Endodermal cell (in vitro differentiated cells): ENCODE measurements at places on chromosomes 1 and 21. TPM values are rescaled to one million over a fixed set of nuclear protein-coding genes. Genes with fewer than 3 reads are reported as not detected.

DNA sequence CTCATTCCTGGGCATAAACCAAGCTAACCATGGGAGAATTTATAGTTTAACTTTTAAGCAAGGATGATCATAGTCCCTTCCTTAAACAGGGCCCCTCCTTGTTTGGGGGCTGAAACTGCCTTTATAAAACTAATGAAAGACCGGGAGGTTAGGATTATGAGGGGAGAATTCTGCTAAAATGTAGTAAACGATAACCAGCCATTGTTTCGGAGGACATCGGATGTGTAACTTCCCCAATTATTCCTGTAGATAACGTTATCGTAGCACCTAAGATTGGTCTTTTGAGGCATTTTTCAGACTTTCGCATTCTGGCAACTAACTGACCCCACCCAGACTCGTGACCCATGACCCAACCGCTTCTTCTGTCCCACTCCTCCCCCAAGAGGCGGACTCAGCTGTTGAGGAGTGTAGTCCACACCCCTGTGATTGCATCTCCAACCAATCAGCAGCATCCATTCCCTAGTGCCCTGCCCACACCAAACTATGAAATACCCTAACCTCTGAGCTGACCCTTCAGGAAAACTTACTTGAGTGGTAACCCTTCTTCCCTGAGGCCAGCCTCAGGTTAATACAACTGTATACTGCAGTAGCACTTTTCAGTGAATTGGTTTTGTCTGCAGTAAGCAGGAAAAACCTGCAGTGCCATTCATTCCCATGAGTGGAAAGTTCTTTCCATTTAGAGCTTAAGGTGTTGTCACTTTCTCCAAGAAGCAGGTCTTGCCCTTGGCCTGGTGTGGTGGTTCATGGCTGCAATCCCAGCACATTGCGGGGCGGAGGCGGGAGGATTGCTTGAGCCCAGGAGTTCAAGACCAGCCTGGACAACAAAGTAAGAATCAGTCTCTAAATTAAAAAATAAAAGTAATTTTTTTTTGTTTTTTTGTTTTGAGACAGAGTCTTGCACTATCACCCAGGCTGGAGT, 823 bp upstream of the SYF2 start:
- peak overlapping the region; percentile 84 for H3K4me3 ChIP-seq
- peak; percentile 93 for DNase-seq
- H3K4me1 ChIP-seq, result no peaks in the 10 kb centered on the region
- H3K27ac ChIP-seq, result peak overlapping the region; percentile 79

- DNase-seq, result no peak
- no peak overlapping the region for H3K27ac ChIP-seq
- H3K4me1 ChIP-seq, result no peaks in the 10 kb centered on the region
- no peaks in the 10 kb centered on the region for H3K27me3 ChIP-seq
- H3K4me3 ChIP-seq, result no peak overlapping the region
- H3K36me3 ChIP-seq, result no peaks in the 10 kb centered on the region
Measured at GRCh38 chr21:41560661-41561158, 52.8 kb upstream of the TMPRSS2 start.

GRCh38 chr21:46347203-46347550, 23.2 kb downstream of the PCNT start:
- DNase-seq, result no peak
- H3K4me1 ChIP-seq, result no peaks in the 10 kb centered on the region
- H3K27me3 ChIP-seq, result no peaks in the 10 kb centered on the region
- peaks cover 65% of the 10 kb centered on the region for H3K36me3 ChIP-seq

DNA sequence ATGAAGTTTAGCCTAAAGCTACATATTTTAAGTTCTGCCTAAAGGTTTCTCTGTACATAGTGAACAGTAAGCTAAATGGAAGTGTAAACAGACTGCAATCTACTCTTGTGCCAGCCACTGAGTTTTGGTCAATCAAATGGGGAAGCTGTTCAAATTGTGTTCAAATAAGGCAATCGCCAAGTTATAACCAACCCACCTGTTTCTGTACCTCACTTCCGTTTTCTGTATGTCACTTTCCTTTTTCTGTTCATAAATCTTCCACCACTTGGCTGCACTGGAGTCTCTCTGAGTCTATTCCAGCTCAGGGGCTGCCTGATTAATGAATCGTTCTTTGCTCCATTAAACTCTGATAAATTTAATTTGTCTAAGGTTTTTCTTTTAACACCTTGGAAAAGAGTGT, 10.8 kb upstream of the THEM4 start:
- no peaks in the 10 kb centered on the region for H3K27me3 ChIP-seq
- no peaks in the 10 kb centered on the region for H3K36me3 ChIP-seq
- no peak overlapping the region for H3K4me3 ChIP-seq
- DNase-seq, result no peak
- H3K4me1 ChIP-seq, result no peaks in the 10 kb centered on the region
- no peak overlapping the region for H3K27ac ChIP-seq

DNA sequence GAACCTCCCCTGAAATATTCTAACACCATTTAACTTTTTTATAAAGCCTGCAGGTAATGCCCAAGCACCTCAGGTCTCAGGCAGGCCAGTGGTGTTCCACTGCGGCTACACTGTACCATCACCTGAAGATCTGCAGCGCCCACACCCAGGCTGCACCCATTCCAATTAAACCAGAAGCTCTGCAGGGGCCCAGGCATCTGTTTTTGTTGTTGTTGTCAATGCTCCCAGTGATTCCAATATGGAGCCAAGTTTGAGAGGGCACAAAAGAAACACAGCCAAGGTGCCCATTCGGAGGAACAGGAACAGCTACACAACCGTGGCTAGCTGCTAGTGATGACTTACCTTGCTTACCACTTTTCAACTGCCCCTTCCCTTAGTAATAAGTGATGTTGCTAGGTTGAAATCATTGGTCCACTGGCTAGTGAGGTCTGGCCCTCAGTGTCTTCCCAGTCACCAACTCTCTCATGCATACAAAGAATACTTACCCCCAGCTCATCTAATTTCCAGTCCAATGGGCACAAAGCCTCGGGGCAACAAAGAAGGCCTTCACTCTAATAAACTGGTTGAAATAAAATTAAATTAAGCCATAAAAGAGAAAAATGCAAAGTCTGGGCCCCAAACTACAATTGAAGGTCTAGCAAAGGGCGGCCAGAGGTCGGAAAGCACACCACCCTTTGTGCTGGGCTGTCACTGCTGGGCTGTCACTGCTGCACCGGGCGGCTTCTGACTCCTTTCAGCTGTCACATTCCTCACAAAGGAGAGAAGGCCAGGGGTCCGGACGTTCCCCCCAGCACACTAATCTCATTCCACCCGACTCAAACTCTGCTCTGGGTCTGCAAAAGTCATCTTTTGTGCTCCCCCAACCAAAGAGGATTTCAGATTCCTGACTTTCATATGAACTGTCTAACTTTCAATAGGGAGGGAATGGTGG, 34.9 kb downstream of the SIPA1L2 start:
- peak overlapping the region; percentile 85 for H3K27ac ChIP-seq
- peaks cover 46% of the 10 kb centered on the region for H3K36me3 ChIP-seq
- H3K4me3 ChIP-seq, result no peak overlapping the region
- H3K4me1 ChIP-seq, result peaks cover 13% of the 10 kb centered on the region

GRCh38 chr21:45973475-45974072, 8.0 kb upstream of the COL6A1 start:
- H3K36me3 ChIP-seq, result no peaks in the 10 kb centered on the region
- H3K27ac ChIP-seq, result no peak overlapping the region
- H3K4me1 ChIP-seq, result peaks cover 5% of the 10 kb centered on the region
- DNase-seq, result no peak

DNA sequence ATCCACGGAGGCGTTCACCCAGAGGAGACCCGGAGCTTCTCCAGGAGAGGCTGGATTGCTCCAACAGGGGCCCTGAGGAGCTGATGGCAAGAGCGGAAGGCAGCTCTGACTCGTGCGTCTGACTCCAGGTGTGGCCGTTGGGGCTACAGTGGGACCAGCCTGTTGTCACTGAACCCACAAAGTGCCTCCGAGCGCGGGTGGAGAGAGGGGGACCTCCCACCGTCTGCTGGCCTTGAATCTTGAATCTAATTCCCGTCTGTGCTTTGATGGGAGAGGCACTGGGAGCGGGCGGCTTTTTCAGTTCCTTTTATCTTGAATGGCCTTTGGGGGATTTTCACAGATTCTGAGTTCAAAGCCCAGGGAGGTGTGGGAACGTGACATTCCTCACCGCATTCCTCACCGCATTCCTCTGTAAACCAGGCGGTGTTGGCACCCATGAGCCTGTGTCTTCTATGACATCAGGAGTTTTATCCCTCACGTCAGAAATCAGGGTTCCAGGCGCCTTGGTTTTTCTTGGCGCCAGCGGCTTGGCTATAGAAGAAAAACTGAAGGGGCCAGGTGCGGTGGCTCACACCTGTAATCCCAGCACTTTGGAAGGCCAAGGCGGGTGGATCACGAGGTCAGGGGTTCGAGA, 39.2 kb upstream of the COL18A1 start:
- peak overlapping the region; percentile 63 for H3K27ac ChIP-seq
- H3K27me3 ChIP-seq, result no peaks in the 10 kb centered on the region
- H3K36me3 ChIP-seq, result no peaks in the 10 kb centered on the region
- H3K4me1 ChIP-seq, result peaks cover 26% of the 10 kb centered on the region

DNA sequence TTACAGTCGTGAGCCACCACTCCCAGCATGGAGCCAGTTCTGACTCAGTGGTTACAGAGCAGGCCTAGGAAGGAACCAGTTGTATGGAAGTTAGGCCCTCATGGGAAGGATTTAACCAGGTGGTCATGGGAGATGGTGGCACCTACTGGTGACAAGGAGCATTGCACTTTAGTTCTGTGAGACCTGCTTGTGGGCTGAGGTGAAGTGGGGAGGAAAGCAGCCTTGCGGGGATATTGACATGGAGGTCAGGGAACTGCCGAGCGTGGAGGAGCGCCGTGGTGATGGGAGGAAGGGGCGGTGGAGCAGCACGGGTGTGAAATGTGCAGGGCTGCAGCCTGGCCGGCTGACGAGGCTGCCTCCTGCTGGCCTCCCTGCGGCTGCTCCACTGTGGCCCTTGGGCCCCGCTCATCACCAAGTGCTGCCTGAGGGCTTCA, 100.4 kb downstream of the GALNT2 start:
- DNase-seq, result peak; percentile 72
- H3K36me3 ChIP-seq, result no peaks in the 10 kb centered on the region
- no peaks in the 10 kb centered on the region for H3K27me3 ChIP-seq
- no peaks in the 10 kb centered on the region for H3K4me1 ChIP-seq
- no peak overlapping the region for H3K27ac ChIP-seq

DNA sequence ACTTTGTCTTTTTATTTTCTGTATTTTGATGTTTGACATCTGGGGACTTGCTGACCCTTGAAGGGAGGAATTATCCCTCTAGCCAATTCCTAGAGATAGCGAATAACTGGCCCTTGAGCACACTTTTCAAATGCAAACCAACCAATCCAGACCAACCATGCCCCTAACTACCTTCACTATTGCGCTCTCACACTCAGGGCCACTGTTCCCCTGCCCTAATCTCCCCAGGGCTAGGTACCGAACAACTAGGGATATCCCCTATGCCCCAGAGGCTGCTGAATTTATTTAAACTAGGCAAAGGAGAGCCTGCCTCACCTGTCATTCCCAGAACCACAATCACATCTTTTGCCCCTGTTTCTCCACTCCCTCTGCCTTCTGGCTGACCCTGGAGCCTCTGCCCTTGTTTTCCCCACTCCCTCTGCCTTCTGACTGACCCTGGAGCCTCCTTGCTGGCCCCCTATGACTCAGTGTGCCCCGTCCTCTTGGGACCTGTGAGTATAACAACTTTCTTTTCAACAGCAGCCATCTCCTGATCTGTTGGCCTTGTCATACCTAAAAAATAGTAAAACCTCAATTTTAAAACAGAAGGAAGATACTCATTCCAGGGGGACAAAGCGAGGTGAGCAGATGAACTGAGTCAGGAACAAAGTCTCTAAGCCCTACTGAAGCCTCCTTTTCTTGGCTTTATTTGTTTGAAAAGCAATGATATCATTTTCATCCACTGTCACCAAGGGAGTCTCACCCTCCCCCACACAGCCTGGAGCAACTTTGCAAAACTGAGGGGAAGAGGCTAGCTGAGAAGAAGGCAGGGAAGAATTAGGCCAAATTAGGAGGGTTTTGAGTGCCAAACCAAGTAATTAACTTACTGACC, 115.5 kb downstream of the NMNAT2 start:
- no peaks in the 10 kb centered on the region for H3K4me1 ChIP-seq
- H3K27ac ChIP-seq, result no peak overlapping the region
- H3K36me3 ChIP-seq, result no peaks in the 10 kb centered on the region
- DNase-seq, result peak; percentile 46
- H3K27me3 ChIP-seq, result no peaks in the 10 kb centered on the region

DNA sequence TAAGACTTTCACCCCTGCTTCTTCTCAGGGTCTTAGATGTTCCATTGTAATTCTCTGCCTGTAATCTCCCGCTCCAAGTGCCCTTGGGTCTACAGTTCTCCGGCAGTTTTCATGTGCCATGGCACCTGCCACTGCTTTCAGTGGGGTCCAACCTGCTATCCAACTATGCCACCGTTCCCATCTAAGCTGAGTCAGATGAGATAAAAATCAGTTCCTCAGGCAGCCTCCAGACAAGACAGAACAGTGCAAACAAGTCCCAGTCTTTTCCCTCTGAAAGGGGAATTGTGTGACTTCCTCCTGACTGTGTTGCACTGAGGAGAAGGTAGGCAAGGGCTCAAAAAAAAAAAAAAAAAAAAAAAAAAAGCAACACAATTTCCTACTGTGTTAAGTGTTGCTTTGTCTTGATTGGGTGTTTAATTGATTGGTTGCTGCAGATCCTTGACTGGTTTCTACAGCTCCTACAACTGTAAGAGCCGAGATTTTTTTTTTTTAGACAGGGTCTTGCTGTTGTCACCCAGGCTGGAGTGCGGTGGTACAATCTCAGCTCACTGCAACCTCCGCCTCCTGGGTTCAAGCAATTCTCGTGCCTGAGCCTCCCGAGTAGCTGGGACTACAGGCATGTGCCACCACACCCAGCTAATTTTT, 50.7 kb downstream of the EBNA1BP2 start:
- H3K27me3 ChIP-seq, result no peaks in the 10 kb centered on the region
- no peaks in the 10 kb centered on the region for H3K4me1 ChIP-seq
- peak overlapping the region; percentile 82 for H3K4me3 ChIP-seq

DNA sequence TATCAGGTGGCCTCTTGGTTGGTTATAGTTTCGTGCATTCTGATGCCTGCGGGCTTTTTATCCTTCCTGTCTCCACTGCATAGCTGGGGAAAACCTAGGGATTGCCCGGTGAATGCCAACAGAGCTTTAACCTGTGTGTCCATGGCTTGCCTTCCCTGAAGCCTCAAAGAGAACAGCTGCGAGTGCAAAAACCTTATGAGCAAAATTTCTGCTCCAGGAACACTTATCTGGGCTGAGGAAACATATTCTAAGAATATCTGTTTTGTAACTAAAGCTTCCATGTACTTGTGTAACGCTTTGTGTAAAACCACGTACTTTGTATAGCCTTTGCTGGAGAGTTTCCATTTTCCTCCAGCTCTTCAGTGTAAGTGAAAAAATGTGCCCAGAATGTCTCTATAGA, 7.2 kb downstream of the CNST start:
- H3K27ac ChIP-seq, result no peak overlapping the region
- DNase-seq, result no peak
- no peaks in the 10 kb centered on the region for H3K36me3 ChIP-seq
- no peak overlapping the region for H3K4me3 ChIP-seq
- no peaks in the 10 kb centered on the region for H3K4me1 ChIP-seq

The A3GALT2 gene
- not detected in 3 replicates for total RNA-seq

The LDLRAD1 gene
- total RNA-seq, result not detected in 3 replicates

The GJA8 gene
- not detected in 2 replicates for total RNA-seq

The S100A14 gene
- total RNA-seq, result 45.7 and 53.8 TPM in 2 replicates

The LAX1 gene
- total RNA-seq, result not detected in 2 replicates

The UBXN11 gene
- total RNA-seq, result 21.3 and 24.3 TPM in 2 replicates

The AVPR1B gene
- total RNA-seq, result 0.45 TPM in 1 of 3 replicates, not detected in the others

The SPRR3 gene
- total RNA-seq, result not detected in 3 replicates

The LRRC38 gene
- total RNA-seq, result 0.43 and 0.46 TPM in 2 replicates

The MMP23B gene
- 12.7 to 20.6 TPM (median 14.7 TPM) in 3 replicates for total RNA-seq

The C8B gene
- not detected in 3 replicates for total RNA-seq
